NCI-H1105 treated with DMSO at 0.1 percent for 48 hours (cell line): ENCODE measurements at places on chromosomes 7 and 10.

- peak; percentile 39 for DNase-seq
Observed at GRCh38 chr10:63703113-63703670, 182.0 kb downstream of the REEP3 start.

DNA sequence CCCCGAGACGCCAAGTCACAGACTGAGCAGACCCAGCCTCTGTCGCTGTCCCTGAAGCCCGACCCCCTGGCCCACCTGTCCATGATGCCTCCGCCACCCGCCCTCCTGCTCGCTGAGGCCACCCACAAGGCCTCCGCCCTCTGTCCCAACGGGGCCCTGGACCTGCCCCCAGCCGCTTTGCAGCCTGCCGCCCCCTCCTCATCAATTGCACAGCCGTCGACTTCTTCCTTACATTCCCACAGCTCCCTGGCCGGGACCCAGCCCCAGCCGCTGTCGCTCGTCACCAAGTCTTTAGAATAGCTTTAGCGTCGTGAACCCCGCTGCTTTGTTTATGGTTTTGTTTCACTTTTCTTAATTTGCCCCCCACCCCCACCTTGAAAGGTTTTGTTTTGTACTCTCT, 215.6 kb downstream of the TCF7L2 start:
- DNase-seq, result no peak

- no peak for DNase-seq
Observed at GRCh38 chr10:3102720-3103427, 35.5 kb downstream of the PFKP start.

GRCh38 chr10:28839600-28840007, 162.3 kb downstream of the BAMBI start:
- DNase-seq, result peak; percentile 69

GRCh38 chr10:7826971-7827370, 8.7 kb downstream of the TAF3 start:
- no peak for DNase-seq

DNA sequence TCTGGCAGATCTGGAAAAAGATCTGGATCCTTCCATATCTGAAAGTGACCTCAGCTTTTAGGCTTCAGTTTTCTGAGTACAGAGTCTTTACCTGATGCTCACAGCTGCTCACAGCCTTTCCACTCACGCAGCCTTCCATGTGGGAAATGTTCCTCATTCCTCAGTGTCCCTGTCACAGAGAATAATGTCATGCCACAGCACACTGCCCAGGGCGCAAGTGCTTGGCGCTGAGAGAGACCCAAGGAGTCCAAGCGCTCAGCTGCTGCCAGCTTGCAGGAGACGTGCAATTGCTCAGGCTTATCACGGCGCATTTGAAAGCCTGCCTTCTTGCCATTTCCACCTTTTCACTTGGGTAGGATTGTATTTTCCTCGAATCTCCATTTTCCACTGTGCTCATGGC, 271.9 kb upstream of the MKI67 start:
- DNase-seq, result no peak

DNA sequence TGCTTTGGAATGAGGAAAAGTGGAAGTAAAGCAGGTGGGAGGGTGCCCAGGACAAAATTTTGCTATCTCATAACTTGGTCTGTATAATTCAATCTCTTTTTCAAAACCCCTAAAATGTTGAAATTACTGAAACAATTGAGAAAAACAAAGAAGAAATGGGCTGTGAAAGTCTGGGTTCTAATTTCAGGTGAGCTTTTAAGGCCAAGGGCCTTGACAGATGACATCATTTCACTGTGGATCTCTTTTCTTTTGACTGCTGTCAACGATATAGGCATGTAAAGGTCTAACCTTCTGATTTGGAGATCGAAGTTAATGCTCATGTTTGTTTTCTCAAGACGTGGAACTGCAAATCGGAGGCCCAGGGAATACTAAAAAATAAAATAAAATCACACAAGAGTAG, 127.8 kb downstream of the ITGA8 start:
- no peak for DNase-seq

- DNase-seq, result no peak
Observed at GRCh38 chr10:104342941-104343411, 4.7 kb upstream of the ITPRIP start.

GRCh38 chr7:31122649-31123058, 70.5 kb downstream of the ADCYAP1R1 start:
- DNase-seq, result peak; percentile 66

- no peak for DNase-seq
Observed at GRCh38 chr7:86485827-86486226, 157.9 kb upstream of the GRM3 start.

GRCh38 chr10:32189400-32190084, 133.3 kb upstream of the KIF5B start:
- DNase-seq, result no peak

DNA sequence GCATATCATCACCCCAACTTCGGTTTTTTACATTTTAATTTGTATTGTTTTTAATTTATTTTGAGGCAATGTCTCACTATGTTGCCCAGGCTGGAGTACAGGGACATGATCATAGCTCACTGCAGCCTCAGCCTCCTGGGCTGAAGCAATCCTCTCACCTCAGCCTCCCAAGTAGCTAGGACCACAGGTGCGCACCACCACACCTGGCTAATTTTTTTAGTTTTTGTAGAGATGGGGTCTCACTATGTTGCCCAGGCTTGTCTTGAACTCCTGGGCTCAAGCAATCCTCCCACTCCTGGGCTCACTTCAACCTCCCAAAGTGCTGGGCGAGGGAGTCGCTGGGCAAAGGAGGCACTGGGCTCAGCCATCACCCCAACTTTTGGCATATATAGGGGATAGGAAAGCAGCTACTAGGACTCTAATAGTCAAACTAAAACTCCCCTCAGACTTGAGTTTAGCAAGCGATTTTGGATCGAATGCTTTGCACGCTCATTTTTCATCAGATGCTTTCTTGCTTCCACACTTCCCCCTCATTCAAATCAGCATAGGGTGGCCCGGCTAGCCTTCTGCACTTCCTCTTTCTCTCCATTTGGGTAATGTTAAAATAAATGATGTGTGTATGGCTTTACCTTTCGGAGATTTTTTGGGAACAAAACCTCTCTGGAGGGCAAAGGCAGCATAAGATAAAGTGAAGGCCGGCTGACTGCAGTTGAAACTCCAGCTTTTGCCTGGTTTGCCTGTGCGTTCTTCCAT, 20.8 kb upstream of the NMT2 start:
- DNase-seq, result no peak

- peak; percentile 86 for DNase-seq
Observed at GRCh38 chr7:23759671-23760391, 49.8 kb downstream of the STK31 start.

DNA sequence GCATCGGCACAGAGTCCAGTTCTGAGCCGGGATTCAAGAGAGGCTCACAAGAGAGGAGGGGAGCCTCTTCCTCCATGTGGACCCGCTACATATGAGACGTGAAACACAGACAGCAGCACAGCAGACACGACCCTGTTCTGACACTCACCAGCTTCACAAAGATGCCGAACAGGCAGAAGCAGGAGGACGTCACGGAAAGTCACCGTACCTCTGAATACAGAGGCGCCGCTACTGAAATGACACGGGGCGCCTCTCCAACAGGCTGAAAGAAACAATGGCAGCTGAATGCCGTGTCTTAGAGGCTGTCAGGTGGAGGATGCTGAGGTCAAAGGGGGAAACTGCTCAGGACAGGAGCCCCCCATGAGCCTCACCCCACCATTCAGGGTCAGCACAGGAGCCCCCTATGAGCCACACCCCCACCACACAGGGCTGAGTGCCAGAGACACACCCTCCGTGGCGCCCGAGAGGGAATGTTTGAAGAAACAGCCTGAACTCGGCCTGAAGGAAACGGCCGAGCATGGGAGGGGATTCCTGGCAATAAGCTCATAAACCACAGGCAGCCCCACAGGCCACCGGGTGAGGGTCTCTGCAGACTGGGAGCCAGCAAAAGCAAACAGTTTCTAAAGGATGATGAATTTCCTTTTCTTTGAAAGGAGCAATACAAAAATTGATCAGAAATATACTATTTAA, 510.3 kb downstream of the PTPRN2 start:
- DNase-seq, result no peak

DNA sequence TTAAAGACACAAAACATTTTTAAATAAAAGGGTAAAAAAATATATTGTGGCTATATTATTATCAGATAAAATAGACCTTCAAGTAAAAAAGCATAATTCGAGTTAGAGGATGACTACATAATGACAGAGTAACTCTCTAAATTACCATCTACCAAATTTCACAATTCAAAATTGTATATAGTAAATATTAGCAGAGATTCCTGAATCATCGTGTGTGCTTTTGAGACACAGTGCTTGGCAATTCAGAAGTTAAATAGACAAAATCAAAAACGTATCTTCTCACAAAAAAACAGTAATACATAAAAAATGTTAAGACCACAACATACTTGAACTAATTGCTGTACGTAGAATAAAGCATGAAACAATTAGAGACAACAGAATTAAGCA, 110.4 kb downstream of the AHR start:
- DNase-seq, result no peak

DNA sequence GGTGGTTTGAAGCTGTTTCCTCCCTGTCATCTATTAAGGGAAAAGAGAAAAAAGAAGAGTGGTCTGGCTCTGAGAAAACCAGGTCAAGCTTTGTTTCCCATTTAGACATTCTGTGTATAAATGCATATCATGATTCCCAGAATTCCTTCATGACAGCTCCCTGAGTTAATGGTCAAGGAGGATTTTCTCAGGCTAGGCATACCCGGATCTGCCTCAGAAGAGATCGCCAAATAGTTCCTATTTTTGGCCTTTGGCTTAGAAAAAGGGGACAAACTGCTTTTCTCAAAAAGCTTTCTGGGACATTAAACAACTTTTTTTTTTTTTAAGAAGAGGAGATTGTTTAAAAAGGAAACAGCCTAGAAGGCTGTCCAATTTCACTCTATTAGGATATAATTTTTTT, 53.5 kb upstream of the PIP4K2A start:
- DNase-seq, result no peak

DNA sequence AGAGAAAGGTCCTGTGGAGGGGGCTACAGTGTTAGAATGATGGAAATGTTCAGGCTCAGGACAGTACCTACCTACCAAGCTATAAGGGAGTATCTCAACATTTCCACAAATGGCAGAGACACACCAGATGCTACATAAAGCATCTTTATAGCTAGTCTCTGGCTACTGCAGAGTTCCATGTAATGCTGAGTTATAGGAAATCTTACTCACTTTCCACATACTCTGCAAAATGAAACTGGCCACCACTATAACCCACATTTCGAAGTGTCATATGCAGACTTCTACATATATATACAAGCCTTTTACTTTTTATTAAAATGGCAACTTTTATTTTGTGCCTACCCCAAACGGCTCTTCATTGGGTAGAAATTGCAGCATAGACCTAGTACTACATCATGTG, 85.5 kb downstream of the FAS start:
- DNase-seq, result no peak

DNA sequence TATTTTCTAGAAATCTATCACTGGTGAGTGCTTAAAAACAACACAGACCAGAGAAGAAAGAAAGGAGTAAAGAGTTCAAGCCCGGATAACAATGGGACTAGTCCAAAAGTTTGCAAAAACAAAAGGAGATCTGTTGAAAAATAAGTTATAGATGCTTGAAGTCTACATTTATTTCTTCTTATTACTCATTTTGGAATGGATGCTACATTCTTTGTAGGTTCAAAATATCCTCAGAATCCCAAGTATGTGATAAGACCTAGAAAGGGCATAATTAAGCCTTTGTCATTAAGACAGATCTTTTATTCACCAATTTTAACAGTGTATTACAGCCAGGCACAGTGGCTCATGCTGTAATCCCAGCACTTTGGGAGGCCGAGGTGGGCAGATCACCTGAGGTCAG, 42.7 kb upstream of the ITGB8 start:
- DNase-seq, result no peak

DNA sequence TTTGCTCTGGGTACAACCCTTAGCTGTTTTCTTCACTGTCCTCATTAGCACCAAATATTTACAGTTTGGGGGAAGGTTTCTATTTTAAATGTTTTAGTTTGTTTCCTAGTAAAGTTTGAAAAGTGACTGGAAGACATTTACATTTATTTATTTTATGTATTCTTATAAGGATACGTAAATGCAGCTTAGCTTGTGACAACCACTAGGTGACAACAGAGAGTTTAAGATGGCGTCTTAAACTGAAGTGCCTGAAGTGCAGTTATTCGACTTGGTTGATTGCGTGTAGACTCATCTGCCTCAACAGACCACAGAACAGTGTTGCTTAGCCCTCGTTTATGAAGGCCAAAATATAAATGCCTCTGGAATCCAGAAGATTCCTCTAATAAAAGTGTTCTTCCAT, 378.2 kb upstream of the MYO3A start:
- DNase-seq, result no peak

GRCh38 chr10:13994932-13995331, 335.8 kb downstream of the FRMD4A start:
- no peak for DNase-seq

GRCh38 chr10:118968482-118968881, 61.0 kb upstream of the NANOS1 start:
- DNase-seq, result no peak

DNA sequence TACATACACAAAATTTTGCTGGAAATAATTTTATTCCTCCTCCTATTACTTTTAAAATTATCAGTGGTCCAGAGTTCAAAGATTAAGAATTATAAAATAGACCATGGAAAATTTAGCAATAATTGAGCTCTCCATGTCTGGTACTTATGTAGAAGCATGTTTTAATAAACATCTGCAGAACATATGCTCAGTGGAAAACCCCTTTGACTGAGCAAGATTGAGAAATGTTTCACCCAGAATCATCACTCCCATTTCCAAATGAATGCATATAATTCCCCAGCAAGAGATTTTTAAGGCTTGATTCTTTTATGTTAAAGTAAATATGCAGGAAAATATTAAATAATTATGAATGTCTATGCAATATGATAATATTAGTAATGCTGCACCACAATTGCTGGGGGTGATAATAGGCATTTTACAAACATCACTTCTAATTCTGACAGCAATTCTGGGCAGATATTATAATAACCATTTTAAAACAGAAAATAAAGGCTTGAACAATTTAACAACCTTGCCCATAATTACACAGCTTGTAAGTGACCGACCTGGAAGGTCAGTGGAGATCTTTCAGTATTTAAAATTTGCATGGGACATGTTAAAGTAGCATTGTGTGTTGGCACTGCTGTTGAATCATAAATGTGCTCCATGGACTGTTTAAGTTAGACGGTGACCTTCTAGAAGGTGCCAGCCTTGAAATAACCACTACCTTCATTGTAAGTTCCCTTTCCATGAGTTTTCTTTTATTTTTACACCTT, 45.6 kb upstream of the TES start:
- DNase-seq, result no peak

- no peak for DNase-seq
Observed at GRCh38 chr10:51530541-51530940, 168.9 kb downstream of the CSTF2T start.

GRCh38 chr7:98238076-98238475, 14.0 kb downstream of the TECPR1 start:
- no peak for DNase-seq
